Breast epithelium (tissue), 4 donors: ENCODE measurements at places on chromosomes 7 and 10.

- no peak for DNase-seq
Measured at GRCh38 chr7:35681231-35682029, 13.5 kb downstream of the HERPUD2 start.

DNA sequence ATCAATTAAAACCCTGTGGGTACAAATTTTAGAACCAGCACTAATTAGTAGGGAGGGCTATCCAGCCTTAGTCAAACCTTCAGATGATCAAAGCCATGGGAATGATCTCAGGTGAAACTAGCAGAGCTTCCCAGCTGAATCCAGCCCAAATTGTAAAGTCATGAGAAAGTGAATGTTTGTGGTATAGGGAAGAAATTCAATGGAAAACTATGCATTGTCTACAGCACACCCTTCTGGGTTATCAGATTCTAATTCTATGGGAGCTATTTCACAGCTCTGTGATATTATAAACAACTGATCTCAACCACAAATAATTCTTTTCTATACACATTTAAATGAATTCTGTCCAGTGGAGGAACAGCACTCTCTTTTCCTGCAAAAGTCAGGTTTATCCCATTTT, 24.6 kb upstream of the BMPER start:
- no peak for DNase-seq

DNA sequence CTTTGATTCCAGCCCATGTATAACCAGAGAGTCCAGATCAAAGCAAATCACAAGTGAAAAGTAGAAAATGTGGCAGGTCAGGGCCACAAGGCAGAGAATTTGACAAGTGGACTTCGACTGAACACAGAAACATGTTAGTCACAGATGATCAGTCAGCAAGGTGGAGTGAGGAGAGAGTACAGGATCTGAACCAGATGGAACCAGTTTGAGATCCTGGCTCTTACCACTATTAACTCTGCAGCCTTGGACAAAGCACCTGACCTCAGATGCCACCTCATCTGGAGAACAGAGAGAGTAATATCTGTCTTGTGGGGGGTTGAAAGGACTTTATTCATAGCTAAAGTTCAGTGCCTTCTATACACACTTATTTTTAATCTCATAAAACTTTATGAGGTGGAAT, 4.4 kb downstream of the MRLN start:
- no peak for DNase-seq

DNA sequence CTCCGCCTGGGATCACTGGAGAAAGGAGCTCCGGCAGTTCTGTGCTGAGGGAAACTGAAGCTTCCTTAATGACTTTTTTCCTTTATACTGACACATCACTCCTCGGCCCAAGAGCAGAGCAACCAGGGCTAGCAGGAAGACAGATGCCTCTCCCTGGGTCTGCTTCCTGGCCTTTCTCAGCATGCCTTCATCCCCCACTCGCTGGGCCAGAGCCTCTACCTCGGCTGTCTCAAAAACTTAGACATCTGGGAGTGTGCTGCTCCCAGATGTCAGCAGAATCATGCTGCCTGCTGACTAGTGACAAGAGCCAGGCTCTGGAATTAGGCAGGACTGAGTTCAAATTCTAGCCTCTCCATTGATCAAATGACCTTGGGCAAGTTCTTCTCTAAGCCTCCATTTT, 24.4 kb upstream of the LRRC4 start:
- no peak for DNase-seq

DNA sequence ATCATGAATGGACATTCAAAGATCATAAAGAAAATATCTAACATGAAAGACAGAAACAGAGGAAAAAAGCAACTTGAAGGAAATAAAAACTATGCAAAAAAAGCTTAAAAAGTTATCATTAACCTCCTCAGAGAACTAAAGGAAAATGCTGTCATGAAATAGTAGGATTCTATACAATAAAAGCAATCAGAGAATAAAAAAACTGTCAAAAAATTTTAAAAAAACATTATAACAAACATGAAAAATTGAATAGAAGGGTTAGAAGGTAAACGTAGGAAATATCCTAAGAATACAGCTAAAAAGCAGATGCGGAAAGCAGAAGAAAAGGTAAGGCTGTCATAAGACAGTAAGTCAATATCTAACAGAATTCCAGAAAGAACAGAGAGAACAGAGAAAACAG, 44.8 kb downstream of the SGMS1 start:
- no peak for DNase-seq

DNA sequence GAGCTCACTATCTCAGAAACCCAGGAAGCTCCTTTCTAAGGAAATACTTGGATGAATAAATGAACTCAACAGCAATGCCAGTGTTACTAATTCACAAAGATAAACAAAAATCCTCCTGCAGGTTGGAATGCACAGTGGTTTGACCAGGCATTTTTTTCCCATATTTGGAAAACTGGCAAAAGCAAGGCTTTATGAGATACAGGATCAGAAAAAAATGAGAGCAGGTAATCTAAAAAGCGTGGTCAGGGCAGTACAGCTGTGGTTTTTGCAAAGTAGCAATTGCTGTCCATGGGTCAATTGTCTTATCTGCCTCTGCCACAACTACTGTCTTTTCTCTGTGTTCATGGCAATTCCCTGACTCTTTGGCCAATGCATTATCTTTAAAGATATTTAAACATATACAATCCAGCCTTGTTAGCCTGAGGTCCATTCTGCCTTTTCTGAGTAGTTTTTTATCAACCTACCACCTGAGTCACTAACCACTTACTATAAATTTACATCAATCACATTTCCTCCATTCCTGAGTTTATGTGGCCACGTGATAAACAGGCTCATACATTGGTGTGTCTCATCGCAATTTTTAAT, 564.5 kb upstream of the IGFBP3 start:
- no peak for DNase-seq

GRCh38 chr10:22053048-22053447, 49.5 kb upstream of the DNAJC1 start:
- no peak for DNase-seq

GRCh38 chr7:14761510-14762296, 140.8 kb downstream of the DGKB start:
- no peak for DNase-seq

DNA sequence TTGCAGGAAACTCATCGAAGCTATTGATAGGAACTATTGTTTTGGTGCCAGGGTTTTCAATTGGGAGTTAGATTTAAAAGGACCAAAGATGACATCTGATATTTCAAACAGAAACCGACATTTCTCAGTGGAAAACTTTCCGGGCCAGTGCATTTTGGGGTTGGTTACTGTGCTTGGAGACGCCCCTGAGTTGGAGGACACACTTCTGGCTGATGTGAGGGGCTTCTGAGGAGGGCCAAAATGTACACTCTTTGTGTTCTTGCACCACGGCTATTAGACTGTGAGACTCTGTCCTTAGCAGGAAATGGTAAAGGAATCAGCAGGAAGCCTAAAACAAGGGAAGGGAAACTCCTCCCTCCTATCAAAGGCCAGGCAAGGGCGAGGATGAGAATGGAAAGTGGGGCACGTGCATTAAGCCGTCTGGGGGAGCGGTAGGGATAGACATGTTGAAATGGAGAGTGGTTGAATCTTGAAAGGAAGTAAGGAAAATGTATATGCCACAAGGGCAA, 1.8 kb upstream of the SRGN start:
- no peak for DNase-seq

GRCh38 chr10:48274636-48275035, at the start of gene FRMPD2:
Gene FRMPD2 (minus strand): TSS chr10:48274696. CDS start chr10:48274567, 129 bp downstream.
- DNase-seq = no peak

DNA sequence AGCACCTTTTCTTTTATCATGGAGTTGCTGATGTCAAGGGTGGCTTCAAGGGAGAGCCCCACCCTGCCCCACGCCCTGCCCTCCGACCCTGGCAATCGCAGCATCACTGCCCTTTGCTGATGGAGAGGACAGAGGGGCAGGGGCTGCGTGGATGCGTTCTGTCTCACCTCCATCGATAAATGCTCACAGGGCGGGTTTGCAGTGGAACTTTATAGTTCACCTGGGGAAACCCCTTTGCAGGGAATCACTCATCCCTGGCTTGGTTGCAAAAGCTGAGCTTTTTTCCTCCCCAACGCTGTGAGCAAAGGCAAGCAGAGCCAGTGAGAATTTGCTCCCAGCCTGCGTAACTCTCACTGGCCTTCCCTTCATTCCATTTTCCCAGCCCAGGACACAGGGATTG, 176.8 kb downstream of the WDR37 start:
- no peak for DNase-seq

- DNase-seq = no peak
Measured at GRCh38 chr7:89661876-89662275, 492.4 kb upstream of the STEAP1 start.

DNA sequence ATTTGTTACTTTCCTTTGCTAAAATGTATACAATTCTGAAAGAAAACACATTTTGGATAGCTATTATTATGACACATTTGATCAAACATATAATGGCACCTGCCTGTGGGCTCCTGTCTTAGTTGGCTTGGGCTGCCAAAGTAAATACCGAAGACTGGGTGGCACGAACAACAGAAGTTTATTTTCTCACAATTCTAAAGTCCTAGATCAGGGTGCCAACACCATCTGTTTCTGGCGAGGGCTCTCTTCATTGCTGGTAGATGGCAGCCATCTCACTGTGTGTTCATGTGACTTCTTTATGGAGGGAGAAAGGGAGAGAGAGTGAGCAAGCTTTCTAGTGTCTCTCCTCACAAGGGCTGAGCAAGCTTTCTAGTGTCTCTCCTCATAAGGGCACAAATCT, 195.8 kb upstream of the FAM3C start:
- no peak for DNase-seq

DNA sequence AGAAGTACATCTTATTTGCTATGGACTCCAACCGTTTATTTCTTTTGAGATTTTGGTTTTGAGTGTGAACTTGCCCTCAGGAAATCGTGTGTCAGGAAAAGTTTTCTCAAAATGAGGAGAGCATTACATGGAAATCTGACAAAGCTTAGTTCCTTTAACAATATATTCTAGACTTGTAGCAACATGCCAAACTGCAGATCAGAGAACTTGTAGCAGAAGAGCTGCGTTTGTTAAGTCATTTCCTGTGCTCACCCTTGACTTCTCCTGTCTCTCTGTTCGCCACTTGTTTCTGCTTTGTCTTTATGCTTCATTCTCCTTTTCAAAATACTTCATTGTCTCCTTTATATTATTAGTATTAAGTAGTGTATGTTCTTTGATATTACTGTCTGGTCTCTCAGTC, 116.6 kb upstream of the FOXP2 start:
- DNase-seq = no peak

DNA sequence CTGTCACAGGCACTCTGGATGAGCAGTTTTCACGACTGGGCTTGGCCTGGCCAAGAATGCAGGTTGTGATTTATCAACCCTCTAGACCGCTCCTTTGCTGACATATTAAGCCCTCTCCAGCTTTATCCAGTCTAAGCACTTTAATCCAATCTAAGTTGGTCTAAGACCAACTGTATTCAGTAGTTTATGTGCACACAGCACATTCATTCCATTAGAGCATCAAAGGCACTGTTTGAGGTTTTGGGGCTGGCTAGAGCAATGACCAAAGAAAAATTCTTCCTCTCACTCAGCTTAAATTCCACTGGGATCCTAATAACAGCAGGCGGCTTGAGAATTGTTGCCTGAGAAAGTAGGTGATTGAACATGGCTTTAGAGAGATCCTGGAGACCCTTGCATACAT, 176.0 kb upstream of the INSYN2A start:
- DNase-seq = no peak
